ENCODE measurements at places on chromosomes 1 and 21. TPM values are rescaled to one million over a fixed set of nuclear protein-coding genes. Genes with fewer than 3 reads are reported as not detected.

PCAT6 gene
- 1.8 TPM for total RNA-seq

KPRP gene
- total RNA-seq = not detected

ILDR2 gene
- 5.0 TPM for total RNA-seq

KIAA0040 gene
- total RNA-seq = 34.8 TPM

OTUD7B gene
- 48.7 TPM for total RNA-seq

CHAF1B gene
- total RNA-seq = 30.3 TPM

DNA sequence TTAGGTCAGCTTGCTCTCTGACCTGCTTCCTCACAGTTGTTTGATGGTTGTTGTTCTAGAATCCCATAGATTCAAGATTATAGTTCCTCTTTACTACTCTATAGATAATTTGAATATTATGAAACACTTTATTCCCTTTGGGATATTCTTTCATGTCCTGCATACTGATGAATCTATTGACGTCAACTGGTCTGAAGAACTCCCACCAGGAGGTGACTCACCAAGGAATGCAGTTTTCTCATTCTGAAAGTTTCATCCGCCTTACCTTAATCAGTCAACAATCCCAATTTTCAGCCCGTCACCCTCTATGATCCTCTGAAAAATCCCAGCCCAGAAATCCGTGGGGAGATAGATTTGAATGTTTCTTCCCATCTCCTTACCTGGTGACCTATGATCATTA, 834.1 kb upstream of the PRMT6 start:
- no peak for ATAC-seq

IL10 gene
- total RNA-seq = 1.8 TPM

CACNA1S gene
- total RNA-seq = not detected

DNA sequence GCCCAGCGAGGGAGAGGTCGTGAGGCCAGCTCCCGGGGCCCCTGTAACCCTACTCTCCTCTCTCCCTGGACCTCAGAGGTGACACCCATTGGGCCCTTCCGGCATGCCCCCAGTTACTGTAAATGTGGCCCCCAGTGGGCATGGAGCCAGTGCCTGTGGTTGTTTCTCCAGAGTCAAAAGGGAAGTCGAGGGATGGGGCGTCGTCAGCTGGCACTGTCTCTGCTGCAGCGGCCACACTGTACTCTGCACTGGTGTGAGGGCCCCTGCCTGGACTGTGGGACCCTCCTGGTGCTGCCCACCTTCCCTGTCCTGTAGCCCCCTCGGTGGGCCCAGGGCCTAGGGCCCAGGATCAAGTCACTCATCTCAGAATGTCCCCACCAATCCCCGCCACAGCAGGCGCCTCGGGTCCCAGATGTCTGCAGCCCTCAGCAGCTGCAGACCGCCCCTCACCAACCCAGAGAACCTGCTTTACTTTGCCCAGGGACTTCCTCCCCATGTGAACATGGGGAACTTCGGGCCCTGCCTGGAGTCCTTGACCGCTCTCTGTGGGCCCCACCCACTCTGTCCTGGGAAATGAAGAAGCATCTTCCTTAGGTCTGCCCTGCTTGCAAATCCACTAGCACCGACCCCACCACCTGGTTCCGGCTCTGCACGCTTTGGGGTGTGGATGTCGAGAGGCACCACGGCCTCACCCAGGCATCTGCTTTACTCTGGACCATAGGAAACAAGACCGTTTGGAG, 23.7 kb upstream of the TNFRSF1B start:
- ATAC-seq = no peak

- no peak for ATAC-seq
These were observed 730 bp downstream of the SLC16A4 start for GRCh38 chr1:110390096-110390495.

APCS gene
- total RNA-seq = not detected

GRCh38 chr1:116489231-116489697, 81.6 kb downstream of the CD58 start:
- peak; percentile 59 for ATAC-seq
